ENCODE measurements at places on chromosomes 3 and 15. TPM values are rescaled to one million over a fixed set of nuclear protein-coding genes. Genes with fewer than 3 reads are reported as not detected.

- DNase-seq = no peak
These were observed 35.5 kb downstream of the IL5RA start for GRCh38 chr3:3074551-3075257.

PIGX gene
- 41.8 TPM for total RNA-seq

- DNase-seq = no peak
These were observed 19.1 kb upstream of the TBC1D21 start for GRCh38 chr15:73854265-73854664.

GRCh38 chr15:33149919-33150318 lies 44.6 kb downstream of the FMN1 start:
- no peak for DNase-seq

DNA sequence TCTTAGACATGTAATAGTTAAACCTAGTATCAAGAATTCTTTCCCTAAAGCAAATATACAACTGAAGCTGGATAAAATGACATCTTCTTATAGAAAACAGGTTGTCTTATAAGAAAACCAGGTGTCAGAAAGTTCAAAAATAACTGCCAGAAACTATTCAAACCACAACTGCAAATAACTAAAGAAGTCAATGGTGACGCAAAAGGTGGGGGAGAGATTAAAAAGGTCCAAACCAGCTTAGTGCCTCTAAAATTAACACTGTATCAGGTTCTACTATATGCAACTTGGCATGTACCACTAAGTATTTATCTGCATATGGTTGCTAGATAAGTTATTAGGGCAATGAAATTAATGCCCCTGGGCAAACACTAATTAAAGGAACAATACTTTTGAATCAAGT lies 136.8 kb downstream of the TBL1XR1 start:
- no peak for DNase-seq

GRCh38 chr3:198080521-198081384 lies 120.7 kb downstream of the LMLN start:
- DNase-seq = no peak

HESX1 gene
- total RNA-seq = not detected

DNA sequence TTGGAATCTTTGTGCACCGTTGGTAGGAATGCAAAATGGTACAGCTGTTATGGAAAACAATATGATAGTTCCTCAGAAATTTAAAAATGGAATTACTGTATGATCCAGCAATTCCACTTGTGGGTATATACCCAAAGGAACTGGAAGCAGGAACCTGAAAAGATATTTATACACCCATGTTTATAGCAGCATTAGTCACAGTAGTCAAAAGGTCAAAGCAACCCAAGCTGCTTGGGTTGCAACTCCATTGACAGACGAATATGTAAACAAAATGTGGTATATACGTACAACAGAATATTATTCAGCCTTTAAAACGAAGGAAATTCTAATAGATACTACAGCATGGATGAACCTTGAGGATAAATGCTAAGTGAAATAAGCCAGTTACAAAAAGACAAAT lies 35.0 kb upstream of the CAPN3 start:
- no peak for DNase-seq

Data from uterus (tissue), 4 donors.